ENCODE measurements at places on chromosomes 1 and 21.

DNA sequence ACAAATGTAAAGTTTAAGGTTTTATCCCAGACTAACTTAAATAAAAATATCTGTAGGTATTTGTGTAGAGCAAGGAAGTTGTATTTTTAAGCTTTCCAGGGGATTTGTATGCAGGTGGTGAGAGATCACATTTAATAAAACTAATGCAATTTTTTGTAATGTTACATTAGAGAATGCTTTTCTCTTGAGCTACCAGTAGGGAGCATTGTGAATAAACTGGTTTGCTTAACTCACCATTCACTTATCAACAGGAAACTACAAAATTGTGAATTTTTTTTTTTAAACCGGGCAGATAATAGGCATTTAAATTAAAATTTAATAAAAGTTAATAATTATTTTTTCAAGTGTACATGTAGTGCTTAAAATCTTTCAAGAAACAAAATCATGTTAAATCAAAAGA, 78.6 kb downstream of the IVNS1ABP start:
- DNase-seq: no peak

DNA sequence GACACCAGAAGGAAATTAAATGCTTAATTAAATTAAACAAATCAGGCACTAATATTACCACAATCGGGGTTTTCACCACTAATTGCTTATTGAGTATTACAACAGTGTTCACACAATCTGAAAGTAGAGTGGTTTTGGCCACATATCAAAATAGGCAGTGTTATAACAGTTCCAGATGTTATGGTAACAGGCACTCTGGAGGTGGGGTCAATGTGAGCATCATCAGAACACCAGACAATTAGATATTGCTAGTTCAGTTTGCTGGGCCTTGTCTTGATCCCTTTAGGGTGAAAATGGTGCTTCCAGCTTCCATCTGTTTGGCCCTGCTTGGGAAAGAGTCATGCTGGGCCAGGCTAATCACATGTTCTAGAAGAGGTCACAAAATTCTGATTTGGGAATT, 14.5 kb upstream of the DDAH1 start:
- DNase-seq: no peak

DNA sequence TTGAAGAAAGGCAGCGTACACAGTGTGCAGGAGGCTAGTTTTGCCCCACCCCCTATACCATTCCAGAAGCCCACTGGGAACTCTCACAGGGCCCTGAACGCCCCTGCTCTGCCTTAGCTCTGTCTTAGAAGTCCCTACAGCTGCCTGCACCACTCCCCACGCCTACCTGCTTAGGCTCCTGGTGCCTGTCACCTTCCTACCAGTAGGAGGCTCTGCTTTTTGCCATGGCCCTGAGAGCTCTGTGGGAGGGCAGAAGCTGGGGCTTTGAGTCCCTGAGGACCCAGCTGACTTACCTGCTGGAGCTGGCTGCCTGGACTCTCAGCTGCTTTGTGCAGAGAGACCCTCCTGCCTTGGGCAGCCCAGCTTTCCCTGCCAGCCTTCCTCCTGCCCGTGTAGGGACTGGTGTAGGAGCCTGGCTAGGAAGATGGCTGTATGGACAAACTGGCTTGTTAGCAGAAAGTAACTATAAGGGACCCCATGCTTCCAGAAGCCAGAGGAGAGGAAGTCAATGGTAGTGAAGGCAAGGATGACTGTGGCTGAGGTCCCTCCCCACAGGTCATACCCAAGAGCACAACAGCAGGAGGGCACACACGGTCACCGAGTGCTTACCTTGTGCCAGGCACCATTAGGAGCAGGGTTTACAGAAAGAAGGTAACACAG, 9.8 kb upstream of the CELSR2 start:
- no peak for DNase-seq

DNA sequence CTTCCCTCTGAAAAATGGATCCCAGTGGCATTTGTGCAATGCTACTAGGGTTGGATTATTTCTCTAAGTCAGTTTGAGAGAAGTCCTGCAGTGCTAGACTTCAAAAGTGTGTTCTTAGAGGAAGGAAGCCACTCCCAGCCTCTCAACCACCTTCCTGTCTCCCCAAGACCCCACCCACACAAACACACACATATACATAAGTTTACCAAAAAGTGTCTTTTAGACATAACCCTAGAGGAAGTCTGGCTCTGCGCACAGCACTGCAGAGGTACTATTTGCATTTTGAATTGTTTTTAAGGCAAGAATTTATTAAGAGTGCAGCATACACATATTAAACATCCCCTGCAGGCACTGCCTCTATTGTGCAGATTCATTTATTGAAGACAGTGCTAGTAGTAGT, 127.3 kb downstream of the HHIPL2 start:
- DNase-seq: no peak

DNA sequence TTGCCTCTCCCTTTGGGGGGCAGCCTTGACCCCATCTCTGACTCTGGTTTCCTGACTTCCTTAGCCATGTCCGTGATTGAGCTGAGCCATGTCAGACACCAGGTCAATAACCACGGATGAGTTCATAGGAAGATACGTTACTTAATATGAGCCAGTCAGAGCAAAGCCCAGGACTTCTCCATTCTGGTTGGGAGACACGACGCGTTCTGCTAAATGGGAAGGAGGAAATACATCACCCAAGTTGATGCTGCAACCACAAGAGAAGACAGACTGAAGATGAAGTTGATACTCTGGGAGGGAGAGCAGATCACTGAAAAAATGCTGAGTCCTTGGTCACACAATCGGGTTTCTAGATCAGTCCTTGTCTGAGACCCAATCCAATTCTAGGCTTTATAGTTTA, 90.9 kb downstream of the MATN1 start:
- no peak for DNase-seq

DNA sequence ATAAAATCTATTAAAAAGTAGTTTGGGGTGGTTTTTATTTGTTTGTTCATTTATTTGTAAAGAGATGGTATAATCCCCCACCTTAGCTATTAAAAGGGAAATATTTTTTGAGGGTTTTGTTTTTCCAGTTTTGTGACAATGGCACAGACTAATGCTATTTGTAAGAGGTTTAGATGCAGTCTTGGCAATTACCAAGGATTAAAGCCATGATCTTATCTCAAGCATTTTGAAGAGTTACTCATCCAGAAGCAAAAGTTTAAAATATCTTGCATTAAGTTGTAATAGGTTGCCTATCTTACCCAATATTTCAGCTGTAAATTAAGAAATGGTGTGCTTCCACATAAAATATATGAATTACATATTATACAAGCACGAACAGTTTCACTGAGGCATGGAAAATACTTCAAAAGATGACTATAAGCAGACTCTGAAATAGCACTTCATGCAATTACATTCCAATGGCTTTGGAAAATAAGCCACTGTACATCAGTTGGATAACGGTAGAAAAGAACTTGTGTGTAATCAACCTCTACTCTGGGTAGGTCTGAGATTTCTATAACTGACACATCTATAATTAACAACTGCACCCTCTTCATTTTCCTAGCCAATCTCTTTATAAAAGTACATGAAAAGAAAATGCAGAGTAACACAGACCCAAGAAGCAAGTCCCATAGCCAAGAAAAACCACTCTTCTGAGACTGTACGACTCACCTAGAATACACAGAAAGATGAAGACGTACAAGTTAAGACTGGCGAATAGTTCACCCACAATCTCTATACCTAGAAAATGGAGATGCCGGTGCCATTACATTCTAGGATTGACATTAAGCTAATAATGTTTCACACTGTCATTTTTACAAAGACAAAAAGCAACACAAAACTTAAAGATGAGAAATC, 95.2 kb downstream of the PTPN14 start:
- no peak for DNase-seq

DNA sequence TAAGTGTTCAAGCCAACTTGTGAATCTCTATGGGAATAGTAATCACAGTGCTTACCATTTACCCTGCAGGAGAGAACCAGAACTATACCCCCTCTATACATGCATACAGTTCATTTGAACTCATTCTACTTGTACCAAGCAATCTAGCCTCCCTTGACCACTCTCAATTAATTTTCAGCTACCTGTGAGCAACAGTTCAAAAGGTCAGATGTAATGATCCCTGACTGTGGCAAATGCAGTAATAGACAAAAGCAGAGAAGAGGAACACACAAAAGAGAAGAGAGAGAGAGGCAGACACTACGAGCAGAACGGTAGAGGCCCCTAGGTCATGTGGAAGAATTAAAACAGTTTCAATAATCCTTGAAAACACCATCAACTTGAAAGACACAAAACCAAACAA, 52.8 kb downstream of the FMO4 start:
- DNase-seq: no peak

DNA sequence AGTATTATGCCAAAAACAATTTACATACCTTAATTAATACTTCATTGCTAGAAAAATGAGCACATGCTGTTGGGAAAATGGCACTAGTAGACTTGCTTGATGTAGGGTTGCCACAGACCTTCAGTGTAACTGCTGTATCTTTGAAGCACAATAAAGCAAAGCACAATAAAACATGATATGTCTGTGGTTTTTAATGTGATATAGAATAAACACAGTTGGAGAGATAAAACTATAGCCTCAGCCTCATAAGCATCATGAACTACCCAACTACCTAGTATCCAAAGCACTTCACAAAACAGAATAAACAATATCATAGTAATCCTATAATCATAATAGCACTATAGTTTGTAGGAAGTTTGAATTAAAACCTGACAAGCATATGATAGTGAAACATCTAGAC, 143.5 kb downstream of the SYT14 start:
- no peak for DNase-seq

DNA sequence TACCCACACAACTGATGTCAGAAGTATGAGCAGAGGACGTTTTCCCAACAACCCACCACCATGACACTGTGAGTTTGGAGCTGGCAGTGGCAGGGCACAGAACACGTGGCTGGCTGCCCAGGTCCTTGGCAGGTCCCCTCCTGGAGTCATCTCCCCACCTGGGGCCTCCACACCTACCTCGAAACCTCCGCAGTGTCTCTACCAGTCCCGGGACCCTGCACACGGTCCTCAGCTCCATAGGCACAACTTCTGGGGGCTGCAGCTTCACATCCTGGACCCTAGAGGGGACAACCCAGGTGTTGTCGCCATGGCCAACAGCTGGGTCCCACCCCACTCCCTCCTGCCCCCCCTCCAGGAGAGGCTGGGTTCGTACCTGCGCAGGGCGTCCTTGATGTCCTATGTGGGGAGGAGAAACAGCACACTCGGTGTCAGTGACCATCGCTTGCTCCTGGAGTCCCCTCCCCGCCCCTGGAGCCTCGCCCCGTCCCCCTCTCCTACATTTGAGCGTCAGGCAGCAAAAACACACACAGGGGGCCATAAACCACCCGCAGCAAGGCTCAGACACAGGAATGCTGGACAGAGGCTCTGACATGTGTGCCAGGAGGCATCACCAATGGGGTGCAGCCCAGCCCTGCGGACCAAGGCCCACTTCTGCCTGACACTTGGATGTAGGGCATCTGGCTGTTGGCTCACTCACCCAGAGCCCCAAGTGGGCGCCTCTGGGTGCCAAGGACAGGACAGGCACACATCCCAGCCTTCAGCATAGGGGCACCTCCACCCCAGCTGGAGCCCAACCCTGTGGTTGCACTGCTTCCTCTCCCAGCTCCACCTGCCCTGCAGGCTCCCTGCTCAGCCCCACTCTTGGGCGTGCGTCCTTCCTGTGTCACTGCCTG, 9.6 kb downstream of the TRIM11 start:
- DNase-seq: no peak

DNA sequence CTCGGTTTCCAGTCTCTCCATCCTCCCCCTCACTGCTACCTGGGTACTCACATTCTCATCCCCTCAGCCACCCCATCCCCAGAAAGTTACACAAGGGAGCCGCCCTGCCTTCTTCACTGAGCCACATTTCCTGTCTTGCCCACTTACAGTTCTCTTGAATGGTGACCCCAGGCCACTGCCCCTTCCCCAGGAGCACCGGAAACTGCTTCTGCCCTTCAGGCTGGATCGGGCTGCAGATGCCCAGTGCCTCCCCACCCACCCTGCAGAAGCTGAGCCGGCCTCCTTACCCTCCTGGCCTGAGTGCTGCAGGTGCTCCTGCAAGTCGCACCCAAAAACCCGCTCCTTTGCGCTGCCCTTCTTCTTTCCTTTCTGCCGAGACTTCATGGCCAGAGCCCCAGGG, 450 bp downstream of the ARHGAP30 start:
- DNase-seq: no peak

DNA sequence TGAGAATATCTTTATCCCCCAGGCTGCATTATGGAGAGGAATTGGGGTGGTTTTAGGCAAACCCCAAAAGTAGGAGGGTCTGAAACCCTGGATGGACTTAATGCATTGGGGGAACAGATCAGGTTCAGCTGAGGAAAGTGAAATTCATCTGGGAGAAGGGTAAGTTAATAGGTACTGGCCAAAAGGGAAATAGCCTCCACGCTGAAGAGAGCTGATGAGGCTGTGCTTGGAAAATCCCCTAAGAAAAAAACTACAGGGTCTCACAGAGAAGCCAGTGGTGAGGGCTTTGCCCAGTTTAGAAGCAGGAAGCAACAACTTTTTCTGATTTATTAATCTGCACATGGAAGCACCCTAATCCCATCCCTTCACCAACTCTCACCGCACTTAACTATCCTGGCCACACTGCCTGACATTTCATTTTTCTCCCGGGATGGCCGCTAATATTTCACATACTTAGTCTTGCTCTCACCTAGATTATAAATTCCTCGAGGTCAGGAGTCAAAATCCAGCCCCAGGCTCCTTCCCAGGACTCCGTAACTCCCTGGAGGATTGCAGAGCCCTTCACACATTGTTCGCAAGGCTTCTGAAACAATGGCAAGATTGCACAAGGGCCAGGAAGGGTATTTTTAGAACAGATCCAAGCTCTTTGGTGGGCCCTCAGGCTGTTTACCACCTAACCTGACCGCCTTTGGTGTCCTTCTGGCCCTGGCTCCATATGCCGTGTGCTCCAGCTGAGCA, 60.9 kb upstream of the TARBP1 start:
- DNase-seq: no peak

DNA sequence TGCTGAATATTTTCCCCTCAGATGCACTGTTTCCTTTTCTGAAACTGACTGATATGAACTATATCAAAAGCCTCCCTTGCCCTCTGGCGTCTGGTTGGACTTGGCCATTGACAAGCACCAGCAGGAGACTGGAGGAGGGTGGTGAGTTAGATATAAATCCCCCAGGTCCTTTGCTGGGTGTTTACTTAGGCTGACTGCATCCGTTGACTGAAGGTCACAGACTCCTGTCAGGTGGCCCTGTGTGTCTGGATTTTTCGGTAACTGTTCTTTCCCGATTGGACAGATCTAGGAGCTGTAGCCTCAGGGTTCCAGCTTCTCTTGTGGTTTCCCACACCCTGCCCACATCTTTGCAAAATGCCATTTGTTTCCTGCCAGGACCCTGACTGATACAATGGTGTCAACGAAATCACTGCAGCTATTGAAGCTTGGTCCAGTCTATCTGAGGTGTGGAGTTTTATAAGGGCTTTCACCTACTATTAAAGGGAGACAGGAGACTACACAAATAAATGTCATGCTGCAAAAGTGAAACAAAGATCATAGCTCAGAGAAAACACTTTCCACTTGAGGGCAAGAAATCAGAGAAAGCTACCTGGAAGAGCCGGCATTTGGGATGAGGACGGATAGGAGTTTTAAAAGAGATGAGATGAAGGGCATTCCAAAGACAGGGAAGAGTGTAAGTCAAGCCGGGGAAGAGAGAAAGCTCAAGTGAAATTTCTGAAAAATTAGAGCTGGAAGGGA, 1.5 kb upstream of the MAGI3 start:
- DNase-seq: no peak

GRCh38 chr1:169078163-169078883, 28.2 kb upstream of the ATP1B1 start:
- DNase-seq: no peak

Measured in activated naive CD4-positive, alpha-beta T cell (primary cell).